Activated CD4-positive, alpha-beta T cell treated with anti-CD3 and anti-CD28 coated beads, Interleukin-2, Interleukin-4, amounts not matched to agents 100 ng/mL and 50 ng/mL, durations not matched to agents 16 hours and 8 hours (primary cell): ENCODE measurements at places on chromosomes 2 and 18.

DNA sequence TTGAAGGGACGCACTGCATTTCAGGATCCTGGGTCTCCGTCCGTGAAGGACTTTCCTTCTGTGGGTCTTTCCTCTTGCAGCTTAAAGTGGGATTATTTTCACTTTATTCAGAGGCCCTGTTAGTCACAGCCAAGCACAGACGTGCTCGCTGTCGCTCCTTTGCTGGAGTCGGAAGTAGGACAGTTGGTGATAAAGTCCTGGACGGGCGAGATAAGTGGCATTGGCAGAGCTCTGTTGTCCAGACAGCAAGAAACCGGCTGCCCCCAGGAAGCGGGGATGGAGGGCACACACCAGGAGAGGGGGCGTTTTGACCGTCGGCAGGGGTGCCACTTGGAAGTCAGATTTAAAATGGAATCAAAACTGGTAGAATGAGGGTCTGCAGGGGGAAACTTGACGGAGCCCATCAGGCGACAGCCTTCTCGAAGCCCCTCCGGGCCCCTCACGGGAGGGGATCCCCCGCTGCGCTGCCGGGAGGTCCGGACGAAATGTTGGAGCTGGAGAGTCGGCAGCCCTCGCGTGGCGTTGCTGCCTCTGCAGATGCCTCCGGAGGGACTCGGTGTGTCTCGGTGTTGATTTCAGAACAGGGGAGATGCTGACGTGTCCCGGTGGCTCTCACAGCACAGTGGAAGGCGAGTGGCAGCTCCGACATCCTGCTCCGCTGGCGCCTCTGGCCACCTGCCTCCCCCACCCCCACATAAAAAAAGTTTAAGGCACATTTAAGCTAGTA is 124.2 kb downstream of the NFATC1 start:
- peak; percentile 50 for DNase-seq

GRCh38 chr2:29455200-29455860 is 340.1 kb downstream of the CLIP4 start:
- DNase-seq, result no peak

- no peak for DNase-seq
Observed at GRCh38 chr18:63553081-63553480, 10.9 kb downstream of the SERPINB12 start.

DNA sequence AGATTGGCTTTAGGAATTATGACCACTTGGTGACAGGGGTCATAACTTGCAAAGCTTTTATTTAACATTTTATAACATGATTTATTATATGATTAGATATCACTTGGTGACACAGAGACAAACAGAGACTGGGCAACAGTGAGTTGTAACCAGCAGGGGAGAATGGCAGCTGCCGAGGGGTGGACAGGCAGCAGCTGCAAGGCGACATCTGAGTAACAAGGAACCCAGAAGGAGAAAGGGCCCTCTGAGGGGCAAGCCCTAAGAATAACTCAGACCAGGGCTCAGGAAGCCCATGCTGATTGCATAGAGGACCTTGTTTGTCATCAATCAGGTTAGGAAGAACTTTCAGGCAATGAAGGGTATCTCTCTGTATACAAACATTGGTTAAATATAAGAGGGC is 339.9 kb upstream of the SOX11 start:
- DNase-seq, result no peak

GRCh38 chr2:33476793-33477190 is 343 bp downstream of the RASGRP3 start:
- DNase-seq, result no peak

DNA sequence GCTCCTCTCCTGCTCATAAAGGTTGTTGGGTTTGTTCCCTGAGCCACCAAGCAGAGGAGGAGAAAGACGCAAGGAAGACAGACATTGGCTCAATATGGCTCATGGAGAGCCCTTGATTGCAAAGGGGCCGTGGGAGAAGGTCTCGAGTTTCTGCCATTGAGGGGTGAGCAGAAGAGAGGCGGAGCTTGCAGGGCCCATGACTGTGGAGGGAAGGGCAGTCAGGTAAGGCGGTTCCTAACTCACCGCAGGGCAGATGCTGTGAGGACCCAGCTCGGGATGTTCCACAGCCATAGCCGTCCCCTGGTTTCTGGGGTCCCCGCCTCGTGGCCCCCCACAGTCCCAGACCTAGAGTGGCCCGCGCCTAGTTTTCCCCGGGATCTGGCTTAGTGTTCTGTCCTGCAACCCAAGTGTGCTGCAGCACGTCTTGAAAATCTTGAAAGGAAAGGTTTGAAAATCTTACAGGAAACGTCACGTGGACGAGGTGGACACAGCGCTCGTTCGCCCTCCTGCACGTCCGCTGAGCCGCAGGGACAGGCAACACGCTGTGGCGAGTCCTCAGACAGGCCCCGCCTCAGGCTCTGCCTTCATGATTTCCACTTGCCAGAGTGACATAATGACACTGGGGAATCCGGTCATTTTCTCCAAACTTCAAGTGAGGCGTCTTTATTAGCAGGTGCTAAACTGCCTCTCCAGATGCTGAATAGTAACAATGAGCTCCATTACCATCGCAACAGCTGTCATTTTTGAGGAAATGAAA is 105.5 kb upstream of the HDAC4 start:
- no peak for DNase-seq

GRCh38 chr2:74205596-74205995 is 7.2 kb downstream of the MTHFD2 start:
- peak; percentile 58 for DNase-seq

DNA sequence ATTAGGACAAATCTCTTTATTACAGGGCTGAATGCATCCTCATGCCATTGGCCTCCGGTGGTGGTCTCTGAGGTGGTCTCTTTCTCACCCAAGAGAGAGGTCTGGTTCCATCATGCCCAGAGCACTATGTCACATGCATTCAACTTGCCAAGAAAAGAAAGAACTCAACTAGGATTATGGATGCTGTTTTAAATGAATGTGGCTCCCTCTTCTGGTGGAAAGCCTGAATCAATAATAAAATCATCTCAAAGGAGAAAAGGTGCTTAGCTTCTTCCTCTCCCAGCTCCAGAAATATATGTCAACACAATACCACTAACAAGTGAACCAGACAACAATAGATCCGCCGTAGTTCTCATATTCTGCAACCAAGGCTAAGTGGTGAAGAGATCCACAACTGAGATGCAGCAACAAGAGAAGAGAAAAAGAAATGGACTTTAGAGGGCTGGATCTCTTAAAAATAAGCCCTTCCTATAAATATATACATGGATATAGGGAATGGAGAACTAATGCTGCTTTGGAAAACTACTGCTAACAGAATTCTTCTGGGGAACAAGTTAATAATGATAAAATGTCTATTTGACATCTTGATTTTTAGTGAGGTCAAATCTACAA is 396.8 kb downstream of the NCKAP5 start:
- peak; percentile 45 for DNase-seq

GRCh38 chr18:28281400-28281799 is 104.5 kb upstream of the CDH2 start:
- no peak for DNase-seq

GRCh38 chr2:222959358-222959757 is 92.6 kb upstream of the KCNE4 start:
- no peak for DNase-seq

GRCh38 chr18:2083691-2084090 is 487.6 kb downstream of the METTL4 start:
- DNase-seq, result peak; percentile 6

DNA sequence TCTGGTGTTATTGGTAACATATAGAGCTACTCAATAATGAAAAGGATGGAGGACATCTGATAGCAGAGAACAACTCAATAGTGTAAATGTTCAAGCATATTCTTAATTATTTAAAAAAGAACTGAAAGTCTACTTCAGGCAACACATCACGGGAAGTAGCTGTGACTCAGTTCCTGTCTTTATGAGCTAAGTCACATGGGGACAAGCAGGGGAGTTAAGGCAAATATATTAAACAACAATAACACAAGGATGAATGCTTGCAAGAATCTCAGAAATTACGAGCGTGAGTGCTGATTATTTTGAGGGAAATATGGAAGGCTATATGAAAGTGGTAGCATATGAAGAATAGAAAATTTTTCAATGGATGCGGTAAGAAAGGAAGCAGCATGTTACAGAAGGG is 4.0 kb upstream of the HNMT start:
- no peak for DNase-seq

DNA sequence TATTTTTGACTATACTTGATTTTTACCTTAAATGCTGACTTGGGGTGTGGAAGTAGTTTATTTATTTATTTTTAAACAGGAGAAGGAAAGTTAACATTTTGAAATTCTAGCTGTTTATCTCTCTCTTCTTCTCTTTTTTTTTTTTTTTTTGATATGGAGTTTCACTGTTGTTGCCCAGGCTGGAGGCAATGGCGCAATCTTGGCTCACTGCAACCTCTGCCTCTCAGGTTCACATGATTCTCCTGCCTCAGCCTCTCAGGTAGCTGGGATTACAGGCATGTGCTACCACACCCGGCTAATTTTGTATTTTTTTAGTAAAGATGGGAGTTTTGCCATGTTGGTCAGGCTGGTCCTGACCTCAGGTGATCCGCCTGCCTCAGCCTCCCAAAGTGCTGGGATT is 11.1 kb downstream of the WDR43 start:
- DNase-seq, result no peak

DNA sequence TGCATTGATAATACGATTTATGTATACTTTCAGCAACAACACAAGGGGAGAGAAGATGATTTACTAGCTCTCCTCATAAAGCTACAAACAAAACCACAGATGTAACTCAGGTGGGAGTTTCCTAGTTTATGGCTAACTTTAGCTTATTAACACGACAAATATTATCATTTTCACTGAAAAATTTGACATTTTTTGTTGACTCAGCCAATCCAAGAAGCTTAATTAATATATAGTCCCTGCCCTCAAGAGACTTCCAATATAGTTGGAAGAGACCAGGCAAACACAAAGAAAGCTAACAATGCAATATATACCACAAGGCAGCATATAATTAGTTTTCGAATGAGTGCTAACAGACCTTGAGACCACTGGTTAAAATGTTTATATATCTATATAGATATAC is 775 bp downstream of the WDR12 start:
- no peak for DNase-seq

DNA sequence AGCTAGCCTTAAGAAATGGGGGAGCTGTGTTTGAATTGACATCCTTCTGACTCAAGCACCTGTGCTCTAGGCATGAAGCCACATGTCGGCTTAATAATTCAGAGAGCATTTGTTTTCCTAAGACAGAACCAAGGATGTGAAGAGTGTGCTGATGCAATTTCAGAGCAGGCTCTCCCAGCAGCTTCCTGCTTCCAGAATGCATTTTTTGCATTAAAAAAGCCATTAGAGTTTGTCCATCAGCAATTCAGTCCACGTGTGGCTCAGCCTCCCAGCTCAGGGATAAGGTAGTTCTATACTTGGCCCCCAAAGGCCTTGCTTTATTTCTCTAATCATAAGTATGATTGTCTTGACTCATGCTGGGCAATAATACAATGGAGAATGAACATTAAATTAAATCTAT is 37.7 kb downstream of the DOCK10 start:
- no peak for DNase-seq

GRCh38 chr2:149650006-149650405 is 62.4 kb upstream of the MMADHC start:
- DNase-seq, result no peak

- no peak for DNase-seq
Observed at GRCh38 chr2:160139350-160139749, 60.7 kb downstream of the ITGB6 start.

GRCh38 chr2:60391230-60391629 is 162.2 kb downstream of the BCL11A start:
- no peak for DNase-seq

GRCh38 chr2:8623958-8624591 is 57.8 kb upstream of the ID2 start:
- no peak for DNase-seq

GRCh38 chr18:29271501-29271900 is 1094.6 kb upstream of the CDH2 start:
- no peak for DNase-seq

- no peak for DNase-seq
Observed at GRCh38 chr2:40371525-40372282, 80.2 kb downstream of the SLC8A1 start.

DNA sequence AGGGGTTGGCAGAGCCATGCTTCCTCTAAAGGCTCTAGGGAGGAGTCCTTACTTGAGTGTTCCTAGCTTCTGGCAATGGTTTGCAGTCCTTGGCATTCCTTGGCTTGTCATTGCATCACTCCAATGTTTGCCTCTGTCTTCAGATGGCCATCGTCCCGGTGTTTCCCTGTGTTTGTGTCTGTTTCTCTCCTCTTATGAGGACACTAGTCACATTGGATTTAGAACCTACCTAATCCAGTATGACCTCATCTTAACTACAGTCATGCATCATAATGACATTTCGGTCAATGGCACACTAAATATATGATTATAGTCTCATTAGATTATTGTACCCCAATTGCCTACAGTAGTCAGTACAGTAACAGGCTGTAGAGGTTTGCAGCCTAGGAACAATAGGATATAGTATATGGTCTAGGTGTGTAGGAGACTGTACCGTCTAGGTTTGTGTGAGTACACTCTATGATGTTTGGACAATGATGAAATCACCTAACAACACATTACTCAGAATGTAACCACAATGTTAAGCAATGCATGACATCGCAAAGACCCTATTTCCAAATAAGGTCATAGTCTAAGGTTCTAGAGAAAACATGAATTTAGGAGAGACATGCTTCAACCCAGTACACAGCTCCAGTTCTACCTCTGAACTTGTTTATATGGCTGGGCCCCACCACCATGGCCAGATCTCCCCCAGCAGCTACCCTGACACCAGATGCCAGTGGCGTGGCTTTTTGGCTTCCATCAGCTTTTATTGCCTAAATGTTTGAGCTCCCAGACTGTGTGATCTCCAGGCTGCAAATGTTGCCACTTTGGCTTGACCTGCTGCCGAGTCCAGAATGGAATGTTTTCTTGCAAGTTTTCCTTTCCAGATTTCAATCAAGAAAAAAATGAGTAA is 22.1 kb downstream of the SRD5A2 start:
- no peak for DNase-seq

DNA sequence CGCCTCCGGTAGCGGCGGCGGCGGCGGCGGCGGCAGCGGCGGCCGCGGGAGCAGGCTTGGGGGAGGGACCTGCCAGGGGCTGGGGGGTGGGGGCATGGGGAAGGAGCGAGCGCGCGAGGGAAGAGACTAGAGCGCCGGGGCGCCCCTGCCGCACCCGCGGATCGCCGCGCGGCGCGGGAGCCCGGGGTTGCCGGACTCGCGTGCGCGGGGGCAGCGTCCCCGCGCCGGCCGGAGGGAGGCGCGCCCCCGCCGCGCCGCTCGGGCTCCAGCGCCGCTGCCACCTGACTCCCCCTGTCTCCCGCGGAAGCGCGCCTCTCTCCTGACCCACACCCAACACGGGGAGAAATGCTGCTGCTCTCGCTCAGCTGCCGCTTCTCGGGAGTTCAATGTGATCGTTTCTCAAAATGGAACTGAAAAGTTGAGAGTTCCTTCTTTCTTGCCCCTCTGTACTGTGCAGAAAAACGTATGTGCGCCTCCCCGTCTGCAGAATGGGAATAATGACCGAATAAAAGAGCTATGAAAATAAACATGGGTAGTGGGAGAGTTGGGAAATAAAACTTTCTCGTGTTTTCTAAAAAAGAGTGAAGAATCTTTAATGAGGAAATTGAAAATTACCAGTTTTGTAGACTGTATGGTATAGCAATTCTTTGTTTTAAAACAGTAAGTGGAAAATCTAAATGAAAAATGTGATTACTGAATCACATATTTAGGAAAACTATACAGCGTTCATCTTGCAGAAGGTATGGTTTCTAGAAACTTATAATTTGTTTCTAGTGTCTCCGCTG is 455 bp upstream of the TLK1 start:
- peak; percentile 71 for DNase-seq
